Neural crest cell (in vitro differentiated cells): ENCODE measurements at places on chromosomes 4 and X. TPM values are rescaled to one million over a fixed set of nuclear protein-coding genes. Genes with fewer than 3 reads are reported as not detected.

BANK1 gene
- 0.11 and 0.44 TPM in 2 replicates for total RNA-seq

GPR50 gene
- total RNA-seq: 3.7 and 4.4 TPM in 2 replicates

GSTCD gene
- 28.4 and 30.6 TPM in 2 replicates for total RNA-seq

EPGN gene
- 0.63 TPM in 1 of 2 replicates, not detected in the other for total RNA-seq

- DNase-seq: no peak
These were observed 9.0 kb upstream of the PROM1 start for GRCh38 chr4:16092682-16093319.

DNA sequence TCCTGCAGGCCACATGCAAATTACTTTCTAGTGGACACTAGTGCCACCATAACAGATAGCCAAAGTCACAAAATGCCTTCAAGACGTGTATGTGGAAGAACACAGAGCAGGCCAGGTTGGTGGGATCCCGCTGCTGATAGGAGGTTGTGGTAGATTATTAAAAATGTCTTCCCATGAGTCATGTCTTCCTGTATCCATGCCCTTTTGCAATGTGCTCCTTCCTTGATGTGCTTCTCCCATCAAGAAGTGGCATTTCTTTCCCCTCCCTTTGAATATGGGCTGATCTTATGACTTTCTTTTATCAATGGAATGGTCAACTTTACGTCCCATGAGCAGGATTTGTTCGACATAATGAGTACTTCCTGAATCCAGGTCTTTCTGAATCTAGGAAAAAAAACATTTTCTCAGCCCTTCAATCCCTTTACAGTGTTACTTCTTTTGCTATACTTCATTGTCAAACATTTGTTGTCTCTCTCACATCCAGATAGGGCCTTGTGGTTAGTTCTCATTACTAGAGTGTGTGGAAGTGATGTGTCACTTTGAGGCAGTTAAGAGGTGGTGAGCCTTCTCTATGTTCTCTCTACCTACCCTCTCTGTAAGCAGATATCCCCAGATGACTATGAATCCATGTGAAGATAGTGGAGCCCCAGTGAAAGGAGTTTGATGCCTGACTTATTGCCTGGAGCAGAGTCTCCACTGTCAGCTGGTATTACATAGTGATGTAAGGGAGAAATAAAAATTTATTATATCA lies 519.2 kb upstream of the DIPK2B start:
- DNase-seq: no peak

- no peak for DNase-seq
These were observed 76.4 kb upstream of the FUNDC1 start for GRCh38 chrX:44619039-44619438.

- DNase-seq: no peak
These were observed 32.8 kb downstream of the PASD1 start for GRCh38 chrX:151596282-151596681.

DNA sequence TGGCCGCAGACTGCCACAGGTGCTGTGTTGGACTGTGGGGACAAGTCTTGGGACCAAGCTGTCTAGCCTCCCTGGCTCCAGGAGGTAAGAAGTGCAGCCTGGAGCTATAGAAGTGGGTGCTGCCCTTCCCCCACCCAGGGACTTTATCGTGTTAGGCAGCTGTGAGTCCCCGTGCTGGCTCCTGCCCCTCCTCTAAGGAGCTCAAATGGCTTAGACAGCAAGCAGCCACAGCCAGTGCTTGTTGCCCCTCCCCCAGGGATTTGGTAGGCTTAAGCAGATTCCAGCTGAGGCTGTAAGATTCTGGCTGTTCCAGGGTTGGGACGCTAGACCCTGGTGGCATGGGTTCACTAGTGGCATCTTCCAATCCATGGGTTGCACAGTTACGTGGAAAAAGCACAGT lies 979.4 kb upstream of the PCDH10 start:
- no peak for DNase-seq

DNA sequence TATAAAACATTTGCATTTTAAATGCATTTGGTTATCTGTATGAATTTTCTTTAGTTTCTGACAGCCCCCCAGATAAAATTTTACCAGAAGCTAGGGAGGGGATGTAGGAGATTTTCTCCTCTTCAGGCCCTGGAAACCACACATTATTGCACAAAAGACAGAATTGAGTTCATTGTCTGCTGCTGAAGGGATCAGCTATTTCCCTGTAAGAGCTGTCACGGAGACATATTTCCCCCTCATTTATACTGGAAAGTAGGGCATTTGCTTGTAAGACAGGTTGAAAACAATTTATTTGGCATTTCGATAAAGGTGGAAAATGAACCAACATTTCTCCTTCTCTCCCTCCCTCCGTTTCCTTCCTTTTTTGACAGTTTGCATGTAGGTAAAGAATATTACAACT lies 241.3 kb upstream of the LCORL start:
- DNase-seq: no peak

DNA sequence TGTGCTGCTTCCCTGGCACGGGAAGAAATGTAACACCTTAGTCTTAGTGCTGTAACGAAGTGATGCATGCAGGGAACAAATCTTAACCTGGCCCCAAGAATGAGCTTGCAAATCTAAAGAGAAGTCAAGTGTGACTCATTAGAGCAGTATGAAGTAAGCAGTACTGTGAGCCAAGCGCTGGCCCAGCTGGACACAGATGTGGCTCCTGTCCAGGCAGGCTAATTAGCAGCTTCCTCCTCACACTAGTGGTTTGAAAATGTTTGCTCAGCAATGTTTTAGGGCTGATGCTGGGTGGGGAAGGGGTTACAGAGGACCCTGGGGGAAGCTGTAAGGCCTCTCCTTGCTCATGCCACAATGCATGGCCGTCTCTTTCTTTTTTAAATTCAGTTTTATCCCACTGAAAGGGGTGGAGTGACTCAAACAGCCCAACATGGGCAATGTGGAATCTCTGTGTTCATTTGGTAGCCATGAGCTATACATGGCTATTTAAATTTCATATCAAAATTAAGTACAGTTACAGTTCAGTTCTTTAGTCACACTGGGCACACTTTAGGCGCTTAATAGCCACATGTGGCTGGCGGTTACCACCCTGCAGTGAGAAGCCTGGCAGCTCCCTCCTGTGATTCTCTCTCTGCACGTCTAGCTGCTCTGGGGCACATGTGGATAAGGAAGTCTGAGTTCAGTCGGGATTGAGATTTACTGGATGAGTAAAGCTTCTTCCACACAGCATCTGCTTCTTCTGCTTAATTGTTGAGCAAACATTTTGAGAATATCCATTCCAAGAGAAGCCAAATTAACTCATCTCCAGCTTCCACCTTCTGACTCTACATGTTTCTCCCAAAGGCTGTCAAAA lies 48.8 kb downstream of the MAP7D2 start:
- no peak for DNase-seq

DNA sequence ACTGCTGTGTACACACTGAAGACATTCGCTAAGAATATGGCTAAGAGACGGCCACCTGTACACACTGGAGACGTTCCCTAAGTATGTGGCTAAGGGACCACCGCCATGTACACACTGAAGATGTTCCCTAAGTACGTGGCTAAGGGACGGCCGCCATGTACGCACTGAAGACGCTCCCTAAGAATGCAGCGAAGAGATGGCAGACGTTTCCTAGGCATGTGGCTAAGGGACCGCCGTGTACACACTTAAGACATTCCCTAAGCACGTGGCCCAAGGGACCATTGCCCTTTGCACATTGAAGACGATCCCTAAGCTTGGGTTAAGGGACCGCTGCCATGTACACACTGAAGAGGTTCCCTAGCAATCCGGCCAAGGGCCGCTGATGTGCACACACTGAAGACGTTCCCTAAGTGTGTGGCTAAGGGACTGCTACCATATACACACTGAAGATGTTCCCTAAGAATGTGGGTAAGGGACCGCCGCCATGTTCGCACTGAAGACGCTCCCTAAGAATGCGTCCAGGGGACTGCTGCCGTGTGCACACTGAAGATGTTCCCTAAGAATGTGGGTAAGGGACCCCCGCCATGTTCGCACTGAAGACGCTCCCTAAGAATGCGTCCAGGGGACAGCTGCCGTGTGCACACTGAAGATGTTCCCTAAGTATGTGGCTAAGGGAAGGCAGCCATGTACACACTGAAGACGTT lies 36.7 kb downstream of the DHRSX start:
- DNase-seq: no peak

GRCh38 chr4:176964116-176964691 lies 171.5 kb upstream of the VEGFC start:
- no peak for DNase-seq

GRCh38 chrX:10564484-10564883 lies 55.9 kb downstream of the MID1 start:
- no peak for DNase-seq

DNA sequence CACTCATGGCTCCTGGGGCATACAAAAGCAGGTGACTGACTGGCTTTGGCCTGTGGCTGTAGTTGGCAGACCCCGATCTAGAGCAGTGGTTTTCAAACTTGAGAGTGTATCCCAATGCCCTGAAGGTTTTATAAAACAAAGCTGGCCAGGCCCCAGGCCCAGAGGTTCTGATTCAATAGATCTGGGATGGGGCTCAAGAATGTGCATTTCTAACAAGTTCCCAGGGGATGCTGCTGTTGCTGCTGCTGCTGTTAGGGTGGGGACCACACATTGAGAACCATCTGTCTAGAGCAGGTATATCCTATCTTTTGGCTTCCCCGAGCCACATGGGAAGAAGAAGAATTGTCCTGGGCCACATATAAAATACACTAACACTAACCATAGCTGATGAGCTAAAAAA lies 7.3 kb downstream of the AIFM1 start:
- no peak for DNase-seq

DNA sequence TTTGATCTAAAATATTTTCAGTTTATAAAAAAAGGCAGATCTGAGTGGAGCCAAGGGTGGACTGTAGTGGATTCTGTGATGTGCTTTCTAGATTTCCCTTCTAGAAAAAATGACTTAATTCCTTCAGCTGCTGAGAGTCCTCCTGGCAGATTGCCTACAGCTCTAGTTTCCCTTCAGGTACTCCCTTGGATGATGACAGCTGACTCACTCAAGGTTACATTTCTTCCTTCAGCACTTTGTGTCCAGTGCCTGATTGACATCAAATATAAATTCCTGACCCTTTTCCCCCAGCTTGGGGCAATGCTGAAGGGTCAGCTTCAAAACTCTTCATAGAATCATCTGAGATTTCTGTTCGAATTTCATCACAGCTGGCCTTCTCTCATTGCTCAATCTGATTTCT lies 161.7 kb downstream of the EMCN start:
- DNase-seq: no peak

DNA sequence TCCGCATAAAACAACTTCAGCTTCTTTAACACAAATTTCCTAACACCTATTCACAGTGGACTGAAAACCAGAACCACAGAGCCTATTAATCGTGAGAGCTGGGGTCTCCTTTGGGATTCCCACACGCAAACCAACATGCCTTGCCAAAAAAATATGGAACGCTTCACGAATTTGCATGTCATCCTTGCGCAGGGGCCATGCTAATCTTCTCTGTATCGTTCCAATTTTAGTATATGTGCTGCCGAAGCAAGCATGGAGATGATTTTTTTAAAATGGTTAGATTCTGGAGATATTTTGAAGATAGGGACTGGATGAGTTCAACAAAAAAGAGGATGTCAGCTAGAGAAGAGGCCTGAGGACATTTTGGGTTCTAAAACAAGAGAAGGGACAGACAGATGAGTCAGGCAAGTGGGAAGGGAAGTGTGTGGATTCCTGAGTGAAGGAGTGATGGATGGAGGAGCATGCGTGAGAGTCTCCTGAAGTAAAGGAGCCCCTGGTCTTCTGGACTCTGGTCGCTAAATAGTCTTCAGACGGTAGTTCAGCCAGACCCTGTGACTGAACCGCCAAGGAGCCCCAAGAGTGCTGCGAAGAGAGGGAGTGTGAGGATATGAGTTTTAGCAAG lies 9.5 kb upstream of the GATA1 start:
- no peak for DNase-seq

DNA sequence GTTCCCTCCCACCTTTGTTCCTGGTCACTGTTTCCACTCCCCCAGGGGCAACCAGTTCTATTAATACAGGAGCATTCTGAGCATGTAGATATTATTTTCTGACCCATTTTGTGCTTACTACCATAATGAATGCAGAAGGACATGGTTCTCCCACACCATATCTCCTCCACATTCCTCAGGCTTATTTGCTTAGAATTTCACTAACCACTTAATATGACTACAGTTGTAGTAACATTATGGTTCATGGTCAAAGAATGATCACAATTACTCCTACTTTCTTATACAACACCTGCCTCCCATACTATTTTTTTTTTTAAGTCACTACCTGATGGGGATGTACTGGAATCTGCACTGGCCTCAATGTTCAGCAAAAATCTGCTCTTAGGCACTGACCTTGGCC lies 7.5 kb upstream of the FAM184B start:
- no peak for DNase-seq

- no peak for DNase-seq
These were observed 49.9 kb upstream of the CPEB2 start for GRCh38 chr4:14952352-14952751.

GRCh38 chr4:19592391-19592790 lies 659.3 kb upstream of the SLIT2 start:
- DNase-seq: no peak

- DNase-seq: no peak
These were observed 116.8 kb downstream of the NAA11 start for GRCh38 chr4:79209081-79209480.
